Fibroblast of skin of scalp (primary cell): ENCODE measurements at places on chromosomes 4 and X.

- no peak for DNase-seq
Observed at GRCh38 chr4:52873191-52873590, 11.1 kb downstream of the RASL11B start.

DNA sequence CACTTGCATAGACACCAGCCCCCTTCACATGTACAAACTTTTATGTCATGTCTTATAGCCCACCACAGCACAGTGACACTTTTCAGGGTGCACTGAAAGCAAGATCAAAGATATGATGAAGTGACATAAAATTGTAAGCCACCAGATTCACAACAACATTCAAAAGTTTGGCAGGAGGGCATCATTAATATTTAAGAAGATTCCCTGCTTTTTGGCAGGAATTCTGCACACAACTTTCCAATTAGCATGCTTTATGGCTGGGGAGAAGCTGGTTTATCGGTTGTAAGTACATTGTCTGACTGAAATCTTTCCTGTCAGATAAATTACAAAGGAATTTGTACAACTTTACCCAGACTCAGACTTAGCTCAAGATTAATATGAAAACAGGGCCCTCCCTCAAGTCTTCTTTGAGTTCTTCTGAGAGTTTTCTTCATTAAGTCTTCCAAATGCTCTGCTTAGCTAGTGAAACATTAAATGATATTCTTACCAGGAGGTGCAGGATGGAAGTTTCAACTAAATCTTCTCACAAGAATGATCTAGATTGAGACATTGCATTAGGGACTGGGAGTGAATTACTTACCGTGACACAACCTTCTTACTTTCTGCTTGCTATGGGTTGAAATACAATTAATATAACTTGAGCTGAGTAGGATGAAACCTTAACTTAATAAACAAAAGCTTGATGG, 523.8 kb downstream of the PPARGC1A start:
- DNase-seq: no peak

- no peak for DNase-seq
Observed at GRCh38 chrX:151704041-151704663, 8.9 kb downstream of the PRRG3 start.

DNA sequence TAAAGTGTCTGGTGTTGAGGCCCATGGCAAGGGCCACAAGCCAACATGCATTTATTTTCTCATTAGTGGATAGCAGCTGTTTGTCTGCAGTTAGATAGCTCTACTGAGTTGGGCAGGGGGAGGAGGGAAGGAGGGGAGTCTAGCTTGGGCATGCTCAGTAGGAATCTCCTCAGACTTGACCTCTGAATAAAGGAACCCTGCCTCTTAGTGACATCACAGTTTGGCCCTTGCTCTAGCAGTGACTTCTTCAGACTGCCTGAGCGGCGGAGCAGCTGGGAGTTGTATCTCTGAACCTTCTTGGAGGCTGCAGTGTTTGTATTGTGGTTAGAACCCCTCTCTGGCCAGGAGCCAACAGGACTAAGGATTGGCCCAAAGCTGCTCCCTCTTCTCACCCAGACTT, 57.4 kb downstream of the BCORL1 start:
- DNase-seq: no peak

DNA sequence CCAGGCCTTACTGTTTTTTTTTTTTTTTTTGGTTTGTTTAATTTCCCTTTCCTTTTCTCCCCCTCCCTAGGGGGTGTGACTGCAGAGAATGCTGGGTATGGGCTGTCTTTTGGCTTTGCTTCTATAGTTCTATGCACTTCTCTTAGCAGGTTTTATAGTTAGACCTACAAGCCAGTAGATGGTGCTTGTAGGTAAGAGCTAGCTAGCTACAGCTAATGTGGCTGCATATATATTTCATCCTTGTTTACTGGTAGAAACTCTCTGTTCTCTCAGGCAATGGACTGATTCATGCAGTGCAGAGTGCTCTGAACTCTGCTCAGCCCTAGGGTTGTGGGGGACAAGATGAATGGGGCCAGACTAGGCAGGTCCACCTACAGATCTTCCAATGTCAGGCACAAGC, 246.4 kb downstream of the SH2D1A start:
- DNase-seq: no peak

DNA sequence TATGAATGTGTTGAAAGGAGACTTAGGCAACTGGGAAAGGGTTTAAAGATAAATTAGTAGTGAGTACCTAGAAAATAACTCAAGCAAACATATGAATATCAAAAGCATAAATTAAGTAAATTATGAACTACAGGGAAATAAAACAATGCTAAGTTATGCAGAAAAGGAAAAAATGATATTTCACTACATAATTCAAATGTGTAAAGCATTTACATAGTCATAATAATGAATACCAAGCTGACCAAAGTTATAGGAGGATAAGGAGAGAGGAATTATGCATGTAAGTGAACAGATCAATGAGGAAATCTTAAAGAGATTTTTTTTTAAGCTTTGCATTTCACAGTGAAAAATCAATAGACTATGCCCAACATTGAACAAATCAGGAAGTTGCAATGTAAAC, 145.0 kb downstream of the HDX start:
- no peak for DNase-seq

- DNase-seq: peak; percentile 18
Observed at GRCh38 chr4:20624793-20625374, 75.4 kb upstream of the PACRGL start.

DNA sequence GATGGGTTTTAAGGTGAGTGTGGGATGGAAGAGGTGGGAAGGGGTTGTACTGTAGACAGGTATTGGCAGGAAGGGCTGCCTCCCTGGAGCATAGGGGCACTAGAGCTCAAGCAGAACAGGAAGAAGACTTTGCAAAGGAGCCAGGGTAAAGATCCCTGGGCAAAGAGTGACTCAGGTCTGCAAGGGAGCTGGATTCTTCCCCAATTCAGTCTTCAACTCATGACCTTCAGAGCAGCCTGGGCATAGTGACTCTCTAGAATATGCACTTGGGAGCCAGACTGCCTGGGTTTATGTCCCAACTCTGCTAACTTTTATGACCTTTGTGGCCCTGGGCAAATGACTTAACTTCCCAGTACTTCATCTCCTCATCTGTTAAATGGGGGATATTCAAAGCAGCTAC, 4.0 kb downstream of the LONRF3 start:
- DNase-seq: no peak

GRCh38 chr4:99383833-99384392, 31.4 kb upstream of the ADH1C start:
- peak; percentile 89 for DNase-seq

DNA sequence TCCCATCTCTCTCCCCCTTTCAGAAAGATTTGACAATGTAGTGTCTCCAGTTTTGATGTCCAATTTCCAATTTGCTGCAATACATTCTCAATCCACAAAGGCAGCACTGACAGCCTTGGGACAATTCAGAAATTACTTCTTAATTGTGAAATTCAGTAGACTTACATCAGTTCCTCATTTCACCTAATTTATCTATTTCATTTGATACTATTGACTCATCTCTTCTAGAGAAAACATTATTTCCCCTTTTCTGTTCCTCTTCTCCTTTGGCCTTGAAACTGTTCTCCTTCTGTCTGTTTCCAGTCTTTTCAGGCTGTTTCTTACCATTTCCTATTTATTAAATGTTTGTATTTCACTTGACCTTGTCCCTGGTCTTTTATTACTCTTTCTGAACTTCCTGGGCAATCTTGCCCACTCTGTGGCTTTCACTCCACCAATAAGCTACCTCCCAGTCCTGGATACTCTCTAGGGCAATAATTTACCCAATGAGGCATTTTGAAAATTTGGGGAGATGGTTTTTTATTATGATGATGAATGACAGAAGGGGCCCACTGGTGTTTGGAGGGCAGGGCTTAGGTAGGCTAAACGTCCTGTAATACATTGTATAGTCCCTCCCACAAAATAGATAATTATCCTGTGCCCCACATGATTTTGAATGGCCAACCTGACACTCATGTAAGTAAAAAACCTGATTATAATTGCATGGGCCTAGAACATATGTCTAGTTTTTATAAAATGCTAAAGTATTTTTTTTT, 498.0 kb upstream of the BOD1L1 start:
- DNase-seq: no peak

DNA sequence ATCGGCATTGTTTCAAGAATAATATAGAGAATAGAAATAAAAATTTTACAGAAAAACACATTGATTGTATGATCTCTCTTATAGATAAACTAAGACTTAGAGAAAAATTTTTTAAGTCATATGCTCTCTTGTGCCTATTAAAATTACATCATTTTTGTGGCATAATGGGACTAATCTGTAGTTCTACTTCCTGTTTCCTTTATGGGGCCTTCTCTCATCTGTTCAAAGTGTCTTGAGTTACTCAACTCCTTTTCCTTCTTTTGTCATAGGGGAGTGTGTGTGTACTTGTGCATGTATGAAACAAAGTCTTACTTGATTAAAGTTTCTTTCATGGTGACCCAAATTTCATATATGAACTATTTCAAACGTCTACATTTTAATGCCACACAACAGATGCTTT, 1448.9 kb upstream of the TENM3 start:
- no peak for DNase-seq

DNA sequence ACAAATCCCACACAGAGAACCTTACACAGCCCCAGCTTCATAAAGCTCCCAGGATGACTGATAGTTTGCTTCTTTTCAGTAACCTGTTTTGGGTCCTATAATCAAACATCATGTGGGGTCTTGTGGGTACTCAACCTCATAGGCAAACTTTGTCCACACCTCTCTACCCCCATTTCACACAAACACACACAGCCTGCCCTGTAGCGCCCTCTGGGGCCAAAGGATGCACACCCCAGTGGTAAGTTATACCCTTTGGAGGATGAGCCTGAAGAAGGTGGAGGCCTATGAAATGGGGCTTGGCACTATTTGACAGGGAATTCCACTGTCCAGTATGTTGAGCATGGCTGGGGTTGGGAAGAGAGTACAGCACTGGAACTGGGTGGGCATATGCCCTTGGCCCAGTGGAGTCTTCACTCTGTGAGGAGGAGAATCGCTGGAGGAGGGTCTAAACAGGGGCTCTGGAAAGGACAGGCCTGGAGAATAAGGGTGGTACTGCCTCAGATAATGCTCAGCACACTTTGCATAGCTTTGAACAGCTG, 30.5 kb upstream of the COL25A1 start:
- no peak for DNase-seq

DNA sequence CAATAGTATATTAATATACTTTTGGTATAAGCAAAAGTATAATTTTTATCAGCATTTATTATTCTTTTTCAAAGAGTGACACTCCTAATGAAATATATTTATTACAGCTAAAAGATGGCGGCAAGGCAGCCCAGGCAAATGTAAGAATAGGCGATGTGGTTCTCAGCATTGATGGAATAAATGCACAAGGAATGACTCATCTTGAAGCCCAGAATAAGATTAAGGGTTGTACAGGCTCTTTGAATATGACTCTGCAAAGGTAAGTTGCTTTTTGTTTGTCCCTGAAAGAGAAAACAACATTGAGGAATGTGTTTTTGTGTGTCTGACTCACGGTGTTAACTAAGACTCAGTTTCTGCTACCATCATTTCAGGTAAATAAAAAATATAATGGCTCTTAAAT, 71.9 kb downstream of the PDLIM5 start:
- no peak for DNase-seq

GRCh38 chr4:8765084-8765483, 106.6 kb downstream of the HMX1 start:
- DNase-seq: no peak

GRCh38 chrX:96683997-96684338, 674 bp upstream of the DIAPH2 start:
- DNase-seq: no peak

GRCh38 chr4:25966171-25966570, 52.2 kb downstream of the SMIM20 start:
- DNase-seq: peak; percentile 80

GRCh38 chr4:8099981-8100464, 58.6 kb downstream of the ABLIM2 start:
- DNase-seq: no peak

- DNase-seq: peak; percentile 26
Observed at GRCh38 chr4:8607603-8608481, 15.3 kb downstream of the CPZ start.

GRCh38 chr4:110134269-110134869, 64.0 kb downstream of the ELOVL6 start:
- no peak for DNase-seq

DNA sequence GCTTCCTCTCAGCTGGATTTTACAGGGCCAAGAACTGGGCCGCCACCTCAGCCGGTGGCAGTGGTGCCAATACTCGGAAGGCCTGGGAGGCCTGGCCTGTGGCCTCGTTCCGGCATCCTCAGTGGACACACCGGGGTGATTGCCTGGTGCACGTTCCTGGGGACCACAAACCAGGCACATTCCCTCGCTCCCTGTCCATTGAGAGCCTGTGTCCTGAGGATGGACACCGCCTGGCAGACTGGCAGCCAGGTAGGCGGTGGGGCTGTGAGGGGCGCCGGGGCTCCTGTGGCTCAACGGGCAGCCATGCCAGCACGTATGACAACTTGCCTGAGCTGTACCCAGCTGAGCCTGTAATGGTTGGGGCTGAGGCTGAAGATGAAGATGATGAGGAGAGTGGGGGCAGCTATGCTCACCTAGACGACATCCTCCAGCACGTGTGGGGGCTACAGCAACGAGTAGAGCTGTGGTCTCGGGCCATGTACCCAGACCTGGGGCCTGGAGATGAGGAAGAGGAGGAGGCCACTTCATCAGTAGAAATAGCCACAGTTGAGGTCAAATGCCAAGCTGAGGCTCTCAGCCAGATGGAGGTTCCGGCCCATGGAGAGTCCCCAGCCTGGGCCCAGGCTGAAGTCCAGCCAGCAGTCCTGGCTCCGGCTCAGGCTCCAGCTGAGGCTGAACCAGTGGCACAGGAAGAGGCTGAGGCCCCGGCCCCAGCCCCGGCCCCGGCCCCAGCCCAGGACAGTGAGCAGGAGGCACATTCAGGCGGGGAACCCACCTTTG, 70.4 kb downstream of the STARD8 start:
- no peak for DNase-seq

- DNase-seq: peak; percentile 43
Observed at GRCh38 chrX:29841750-29842149, 373.6 kb upstream of the MAGEB2 start.
